ENCODE measurements at places on chromosomes 1 and 21. TPM values are rescaled to one million over a fixed set of nuclear protein-coding genes. Genes with fewer than 3 reads are reported as not detected.
A peak's percentile ranks its signal among the peaks of the same experiment; 100 is the strongest.

- no peak for DNase-seq
Observed at GRCh38 chr1:38151399-38151798, 104.8 kb upstream of the POU3F1 start.

OPRD1 gene
- polyA plus RNA-seq, result 0.36 TPM

DNA sequence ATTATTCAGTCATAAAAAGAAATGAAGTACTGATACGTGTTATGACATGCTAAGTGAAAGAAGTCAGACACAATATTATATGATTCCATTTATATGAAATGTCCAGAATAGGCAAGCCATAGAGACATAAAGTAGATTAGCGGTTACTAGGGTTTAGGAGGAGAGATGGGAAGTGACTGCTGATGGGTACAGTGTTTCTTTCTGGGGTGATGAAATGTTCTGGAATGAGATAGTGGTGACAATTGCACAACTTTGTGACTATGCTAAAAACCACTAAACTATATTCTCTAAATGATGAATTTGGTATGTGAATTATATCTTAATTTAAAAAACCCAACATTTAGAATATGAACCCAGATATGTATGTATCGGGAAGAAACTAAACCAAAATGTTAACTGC is 27.6 kb downstream of the IPP start:
- no peak for DNase-seq

DNA sequence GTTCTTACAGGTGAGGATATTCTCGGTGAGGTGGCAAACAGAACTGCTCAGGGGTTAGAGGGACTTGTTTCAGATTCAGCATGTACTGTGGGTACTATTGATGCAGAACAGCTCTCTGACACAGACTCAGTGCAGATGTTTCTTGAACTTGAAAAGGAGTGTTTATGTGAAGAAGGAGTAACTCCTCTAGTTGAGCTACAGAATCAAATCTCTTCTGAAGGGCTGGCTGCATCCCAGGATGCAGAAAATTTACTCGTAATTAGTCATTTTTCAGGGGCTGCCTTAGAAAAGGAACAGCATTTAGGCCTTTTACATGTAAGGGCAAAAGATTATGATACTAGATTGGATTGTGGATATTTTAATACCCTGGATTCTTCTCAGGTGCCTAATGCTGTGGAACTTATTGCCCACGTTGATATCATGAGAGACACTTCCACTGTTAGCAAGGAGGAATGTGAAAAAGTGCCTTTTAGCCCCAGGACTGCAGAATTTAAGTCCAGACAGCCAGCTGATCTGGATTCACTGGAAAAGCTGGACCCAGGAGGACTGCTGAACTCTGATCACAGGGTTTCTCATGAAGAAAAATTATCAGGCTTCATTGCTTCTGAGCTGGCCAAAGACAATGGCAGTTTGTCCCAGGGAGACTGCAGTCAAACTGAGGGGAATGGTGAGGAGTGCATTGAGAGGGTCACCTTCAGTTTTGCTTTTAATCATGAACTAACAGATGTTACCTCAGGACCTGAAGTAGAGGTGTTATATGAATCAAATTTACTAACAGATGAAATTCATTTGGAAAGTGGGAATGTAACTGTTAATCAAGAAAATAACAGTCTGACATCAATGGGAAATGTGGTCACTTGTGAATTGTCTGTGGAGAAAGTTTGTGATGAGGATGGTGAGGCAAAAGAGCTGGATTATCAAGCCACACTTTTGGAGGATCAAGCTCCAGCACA is 79.6 kb upstream of the BMP8A start:
- no peak for DNase-seq

- peak; percentile 59 for DNase-seq
Observed at GRCh38 chr1:6267686-6268322, 6.9 kb upstream of the GPR153 start.

DNA sequence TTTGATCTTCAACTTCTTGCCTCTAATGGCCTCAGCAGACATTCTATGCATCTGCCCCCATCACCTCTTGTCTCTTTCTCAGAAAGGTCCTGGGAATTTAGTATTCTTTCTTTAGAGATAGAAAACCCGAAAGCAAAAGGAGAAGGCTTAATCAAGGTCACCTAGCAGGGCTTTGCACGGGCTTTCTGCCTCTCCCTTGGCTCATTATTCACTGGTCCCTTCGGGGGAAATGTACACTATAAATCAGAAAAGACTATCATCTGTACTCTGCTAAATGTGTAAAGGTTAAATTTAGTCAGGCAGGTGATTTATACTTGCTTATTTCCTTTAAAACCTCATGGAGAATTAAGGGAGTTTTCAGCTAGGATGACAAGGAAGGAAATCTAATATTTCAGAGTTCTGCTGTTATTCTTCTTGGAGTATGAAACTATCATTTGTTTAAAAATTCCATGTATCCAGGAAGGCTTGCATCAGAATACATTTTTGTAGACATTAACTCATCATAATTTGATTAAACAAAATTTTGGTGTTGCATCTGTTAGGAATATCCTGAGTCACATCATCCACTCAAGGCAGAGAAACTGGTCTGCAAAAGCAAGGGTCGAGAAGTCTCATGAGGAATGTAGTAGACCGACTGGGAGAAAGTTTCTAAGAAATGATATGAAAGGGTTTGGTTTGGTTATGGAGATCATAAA is 124.6 kb downstream of the GABPA start:
- DNase-seq, result peak; percentile 48

GRCh38 chr21:32687643-32688345 is 40.0 kb downstream of the SYNJ1 start:
- DNase-seq, result no peak

DNA sequence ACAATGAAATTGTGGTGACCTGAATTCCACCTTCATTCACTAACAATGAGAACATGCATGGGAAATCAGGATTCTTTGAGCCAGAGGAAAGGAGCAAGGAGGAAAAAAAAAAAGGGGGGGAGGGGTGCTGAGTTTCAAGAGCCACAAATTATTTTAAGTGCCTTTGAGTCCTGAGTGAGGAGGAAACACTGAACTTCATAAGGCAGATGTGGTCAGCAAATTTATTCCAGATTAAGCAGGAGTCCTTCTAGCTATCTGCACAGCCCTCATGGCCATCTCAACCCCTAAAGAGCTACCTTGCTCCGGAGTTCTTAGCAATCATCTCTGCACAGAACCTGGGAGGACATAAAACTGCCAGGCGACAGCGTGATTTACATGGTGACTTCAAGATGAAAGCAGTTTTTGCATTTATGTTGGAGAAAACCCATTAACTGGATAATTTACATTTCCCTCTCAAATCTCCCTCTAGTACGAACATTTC is 21.7 kb downstream of the ASTN1 start:
- DNase-seq, result peak; percentile 39

ACP6 gene
- polyA plus RNA-seq, result 45.1 TPM

- DNase-seq, result no peak
Observed at GRCh38 chr1:168921629-168922028, 184.9 kb upstream of the ATP1B1 start.

KCNA2 gene
- polyA plus RNA-seq, result 0.36 TPM

DNA sequence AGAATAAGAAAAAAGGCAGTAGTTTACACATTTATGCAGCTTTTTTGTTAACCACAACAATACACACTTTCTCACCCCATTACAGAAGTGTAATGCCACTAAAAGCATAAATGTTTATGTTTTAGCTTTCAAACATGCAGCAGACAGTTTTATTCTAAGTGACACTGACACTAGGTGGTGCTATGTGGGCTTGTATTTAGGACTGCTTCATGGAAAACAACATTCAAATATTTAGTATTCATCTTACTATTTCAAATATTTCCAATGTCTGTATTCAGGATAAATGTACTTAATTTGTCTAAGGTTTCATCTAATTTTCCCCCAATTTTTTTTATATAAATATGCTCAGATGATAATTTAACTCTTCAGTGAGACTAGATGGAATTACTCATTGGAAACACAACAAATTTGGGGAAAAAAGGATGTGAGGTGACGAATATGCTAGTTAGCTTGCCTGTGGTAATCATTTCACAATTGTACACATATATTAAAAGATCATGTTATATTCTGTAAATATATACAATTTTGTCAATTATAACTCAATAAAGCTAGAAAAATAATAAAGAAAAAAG is 71.4 kb downstream of the USP1 start:
- peak; percentile 24 for DNase-seq

- no peak for DNase-seq
Observed at GRCh38 chr1:238399558-238399957, 508.8 kb upstream of the ZP4 start.

DNA sequence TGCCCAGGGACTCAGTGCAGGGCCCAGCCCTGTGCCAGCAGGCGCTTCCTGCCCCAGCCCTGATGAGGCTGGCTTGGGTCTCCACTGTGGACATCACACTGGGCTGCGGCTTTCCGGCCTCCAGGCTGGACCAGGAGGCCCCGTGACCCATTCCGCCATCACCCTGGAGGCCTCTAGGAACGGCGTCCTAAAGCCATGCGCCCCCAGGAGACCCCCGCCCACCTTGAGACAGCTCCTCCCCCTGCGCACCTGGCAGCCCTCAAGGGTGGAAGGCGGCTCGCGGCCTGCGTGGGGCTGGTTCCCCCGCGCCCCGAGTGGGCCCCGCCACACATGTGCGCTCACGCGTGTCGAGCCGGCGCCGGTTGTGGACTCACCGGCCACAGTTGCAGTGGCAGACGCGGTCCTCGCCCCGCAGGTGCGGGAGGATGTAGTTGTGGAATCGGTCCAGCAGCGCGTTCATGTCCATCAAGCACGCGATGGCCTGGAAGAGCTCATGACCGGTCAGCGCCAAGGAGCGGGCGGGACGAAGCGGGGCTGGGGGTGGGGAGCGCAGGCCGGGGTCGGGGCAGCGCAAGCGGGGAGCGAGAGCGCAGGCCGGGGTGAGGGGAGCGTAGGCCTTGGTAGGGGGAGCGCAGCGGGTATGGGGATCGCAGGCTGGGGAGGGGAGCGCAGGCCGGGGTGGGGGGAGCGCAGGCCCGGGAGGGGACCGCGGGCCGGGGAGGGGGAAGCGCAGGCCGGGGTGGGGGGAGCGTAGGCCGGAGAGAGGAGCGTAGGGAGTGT is 924 bp downstream of the TMEM240 start:
- DNase-seq, result peak; percentile 50

- no peak for DNase-seq
Observed at GRCh38 chr1:48026701-48027532, 29.7 kb upstream of the TRABD2B start.

DNA sequence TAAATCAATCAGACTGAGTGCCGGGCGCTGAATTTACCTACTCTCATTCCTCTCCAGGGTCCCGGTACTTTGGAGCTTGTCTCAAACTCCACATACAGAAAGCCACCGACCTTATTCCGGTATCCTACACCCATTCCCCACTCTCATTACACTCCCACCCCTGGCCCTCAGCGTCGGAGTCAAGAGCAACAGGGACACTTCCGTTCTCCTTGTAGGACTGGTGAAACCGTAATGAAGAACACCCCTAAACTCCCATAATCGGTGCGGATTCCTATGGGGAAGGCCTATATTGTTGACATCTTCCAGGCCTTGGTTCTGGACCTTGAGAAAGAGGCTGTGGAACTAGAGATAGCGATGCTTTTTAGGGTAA is 798 bp downstream of the ZBED6 start:
- DNase-seq, result peak; percentile 44

LPAR3 gene
- 1.2 TPM for polyA plus RNA-seq

XKR8 gene
- polyA plus RNA-seq, result 10.4 TPM

DNA sequence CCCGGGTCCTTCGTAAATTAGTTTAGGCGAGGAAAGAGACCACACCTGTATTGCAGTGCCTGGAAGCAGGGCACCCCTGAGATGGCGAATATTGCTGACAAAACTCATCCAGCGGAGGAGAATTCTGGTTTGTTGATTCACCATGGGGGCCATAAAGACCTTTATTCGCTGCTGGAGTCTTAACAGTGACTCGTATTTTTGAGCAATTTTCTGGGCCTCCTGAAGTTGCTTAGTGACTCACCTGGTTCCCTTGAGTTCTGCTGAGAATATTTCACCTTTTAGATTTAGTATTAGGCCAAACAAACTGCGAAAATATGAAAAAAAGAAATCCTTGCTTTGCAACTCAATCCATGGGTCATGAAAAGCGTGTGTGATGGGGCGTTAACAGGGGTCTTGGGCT is 20.6 kb upstream of the H6PD start:
- DNase-seq, result no peak

IQGAP3 gene
- 14.1 TPM for polyA plus RNA-seq

DNA sequence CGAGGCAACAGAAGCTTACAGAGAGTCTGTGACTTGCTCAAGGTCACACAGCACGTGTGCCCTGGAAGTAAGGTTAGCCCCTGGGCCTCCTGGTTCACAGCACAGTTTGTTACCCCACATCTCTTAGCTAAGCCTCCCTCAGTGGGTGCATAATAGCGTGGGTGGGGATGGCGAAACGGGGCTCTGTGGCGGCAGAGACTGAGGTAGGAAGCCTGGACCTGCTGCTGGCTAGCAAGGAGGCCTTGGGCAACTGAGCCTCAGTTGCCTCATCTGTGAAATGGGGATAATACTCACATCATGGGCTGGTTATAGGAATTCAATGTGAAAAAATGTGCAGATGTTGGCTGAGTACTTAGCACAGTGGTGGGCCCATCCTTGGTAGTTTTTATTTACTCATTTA is 596 bp downstream of the PADI4 start:
- no peak for DNase-seq

DNA sequence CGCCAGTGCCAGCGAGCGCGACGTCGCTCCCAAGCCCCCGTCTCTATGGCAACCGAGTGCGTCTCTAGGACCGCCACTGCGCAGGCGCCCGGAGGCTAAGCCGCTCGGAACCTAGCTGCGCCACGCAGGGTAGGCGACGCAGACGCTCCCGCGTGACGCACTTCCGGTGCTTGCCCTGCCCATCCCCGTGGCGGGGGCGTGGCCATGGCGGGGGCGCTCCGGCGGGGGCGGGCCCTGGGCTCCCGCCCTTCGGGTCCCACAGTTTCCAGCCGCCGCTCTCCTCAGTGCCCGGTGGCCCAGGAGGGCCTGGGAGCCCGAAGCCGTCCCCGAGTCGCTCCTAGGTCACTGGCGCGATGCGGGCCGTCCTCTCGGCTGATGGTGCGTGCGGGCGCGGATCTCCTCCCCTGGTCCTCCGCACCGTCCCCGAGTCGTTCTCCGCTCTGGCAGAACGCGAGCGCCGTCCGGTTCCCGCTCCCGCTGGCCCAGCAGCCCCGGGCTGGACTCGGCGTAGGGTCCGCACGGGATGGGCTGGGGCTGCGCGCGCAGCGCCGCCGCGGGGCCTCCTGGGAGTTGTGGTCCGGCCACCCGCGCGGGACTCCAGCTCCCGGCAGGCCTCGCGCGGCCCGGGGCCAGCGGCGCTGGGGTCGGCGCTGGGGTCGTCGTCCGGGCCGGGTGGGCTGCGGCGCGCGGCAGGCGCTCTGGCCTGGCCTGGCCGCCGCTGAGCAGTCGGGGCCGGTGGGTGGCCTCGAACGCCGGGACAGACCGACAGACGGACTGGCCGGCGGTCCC is at the start of gene MIB2:
Gene MIB2, plus strand, starts transcription at position 245 of the 789 bp plus-strand sequence. CDS start 7,953 bp downstream, outside the sequence.
- DNase-seq, result peak; percentile 95

DNA sequence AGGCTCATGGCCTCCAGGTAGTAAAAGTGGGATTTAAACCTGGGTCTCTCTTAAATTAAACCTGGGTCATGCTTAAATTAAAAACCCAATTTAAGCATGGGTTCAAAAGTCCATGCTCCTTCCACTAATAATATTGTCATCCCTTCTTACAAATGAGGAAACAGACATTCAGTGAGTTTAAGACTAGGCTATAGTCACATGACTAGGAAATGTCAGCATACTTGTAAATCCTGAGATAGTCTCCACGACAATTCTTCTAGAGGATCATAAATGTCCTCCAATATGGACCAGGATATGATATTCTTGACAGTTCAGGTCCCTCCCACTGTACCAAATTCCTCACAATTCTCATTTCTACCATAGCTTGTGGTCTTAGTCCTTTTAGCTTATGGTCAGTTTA is 10.5 kb upstream of the IGFN1 start:
- DNase-seq, result no peak
